ENCODE measurements at places on chromosomes 6 and 20.

DNA sequence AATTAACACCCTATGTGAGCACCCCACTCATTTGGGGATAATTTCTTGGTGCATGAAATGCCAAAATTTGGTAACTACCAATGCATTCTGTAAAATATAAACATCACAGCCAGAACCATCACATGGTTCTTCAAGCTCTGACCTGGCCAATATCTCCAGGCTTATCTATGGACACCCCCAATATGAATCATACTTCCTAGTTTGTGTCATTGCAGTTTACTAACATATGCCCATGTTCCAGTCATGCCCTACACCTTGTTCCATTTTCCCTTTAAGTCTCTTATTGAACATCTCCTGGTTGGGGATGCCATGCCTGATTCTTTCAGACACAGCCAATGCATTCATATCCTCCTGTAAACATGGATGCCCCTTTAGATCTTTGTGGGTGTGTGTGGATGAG, 572.8 kb upstream of the BTBD3 start:
- no peak for DNase-seq

GRCh38 chr6:68182386-68182785, 452.7 kb upstream of the ADGRB3 start:
- no peak for DNase-seq

- no peak for DNase-seq
Measured at GRCh38 chr6:69584536-69584912, 212.3 kb downstream of the LMBRD1 start.

DNA sequence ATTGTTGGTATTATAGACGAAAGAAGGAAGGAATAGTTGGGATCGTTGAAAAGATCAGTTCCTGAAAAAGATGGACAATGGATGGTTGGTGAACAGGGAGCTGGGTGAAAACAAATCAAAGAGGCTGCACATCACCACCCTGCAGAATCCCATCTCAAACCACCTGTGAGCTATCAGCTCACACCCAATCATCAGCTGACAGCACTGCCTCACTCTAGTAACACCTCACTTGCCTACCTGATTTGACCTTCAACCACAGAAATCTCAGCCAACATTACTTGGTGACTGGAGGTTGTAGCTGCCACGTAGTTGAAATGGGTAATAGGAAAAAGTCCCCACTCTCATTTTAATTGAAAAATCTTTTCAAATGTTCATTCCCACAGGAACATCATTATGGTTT, 101.8 kb upstream of the DST start:
- no peak for DNase-seq

- no peak for DNase-seq
Measured at GRCh38 chr6:111417181-111417585, 65.8 kb downstream of the REV3L start.

- no peak for DNase-seq
Measured at GRCh38 chr6:24916496-24916895, 19.3 kb downstream of the RIPOR2 start.

DNA sequence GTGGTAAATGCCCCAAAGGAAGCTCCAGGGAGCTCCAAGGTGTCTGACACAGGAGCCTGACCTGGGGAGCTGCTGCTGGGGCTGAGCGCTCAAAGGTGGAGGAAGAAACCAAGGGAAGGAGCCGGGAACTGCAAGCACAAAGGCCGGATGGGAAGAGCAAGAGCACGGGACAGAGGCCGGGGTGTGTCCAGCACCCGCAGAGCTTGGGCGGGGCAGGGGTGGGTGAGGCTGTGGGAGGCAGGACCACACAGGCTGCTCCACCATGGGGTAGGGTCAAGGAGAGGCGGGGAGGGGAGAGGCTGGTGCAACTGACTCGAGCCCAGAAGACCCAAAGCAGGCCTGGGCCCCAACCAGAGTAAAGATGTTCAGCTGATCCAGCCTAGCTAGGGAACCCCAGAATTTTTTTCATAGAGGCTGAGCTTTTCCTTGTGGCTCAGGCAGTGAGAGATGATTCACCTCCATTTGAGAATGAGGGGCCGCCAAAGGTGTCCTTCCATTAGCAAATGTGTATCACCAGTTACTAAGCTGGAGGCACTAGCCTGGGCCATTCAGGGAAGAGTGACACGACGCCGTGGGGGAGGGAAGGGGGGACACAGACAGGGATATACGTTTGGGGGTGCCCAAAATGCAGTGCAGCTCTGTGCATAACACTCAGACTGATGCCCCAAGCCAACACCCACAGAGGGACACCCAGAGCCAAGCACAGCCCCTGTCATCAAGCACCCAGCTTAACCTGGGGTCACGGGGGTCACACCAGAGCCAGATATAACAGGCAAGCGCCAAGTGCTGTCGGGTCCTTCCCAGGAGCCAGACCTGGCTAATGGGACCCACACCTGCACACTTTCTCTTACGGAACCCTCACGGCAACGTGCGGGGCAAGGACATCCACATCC, 21.3 kb upstream of the TLDC2 start:
- no peak for DNase-seq

DNA sequence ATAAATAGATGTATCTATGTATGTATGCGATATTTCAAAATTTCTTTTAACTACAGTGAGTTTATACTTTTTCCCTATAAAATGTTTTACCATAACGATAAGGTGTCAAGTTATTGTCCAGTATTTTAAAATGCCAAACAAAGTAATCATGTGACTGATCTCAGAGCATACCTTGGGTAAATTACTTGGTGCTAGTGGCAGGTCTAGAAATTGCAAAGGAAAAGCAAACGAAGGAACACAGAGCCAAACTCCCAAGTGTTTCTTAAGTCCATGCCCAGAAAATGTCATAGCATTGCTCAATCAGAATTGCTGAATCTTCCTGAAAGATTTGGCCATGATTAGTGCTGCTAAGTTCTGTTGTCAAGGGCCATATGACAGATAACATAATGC, 77.5 kb downstream of the CAP2 start:
- DNase-seq, result no peak

All from activated CD4-positive, alpha-beta T cell treated with anti-CD3 and anti-CD28 coated beads, Interleukin-10, Interleukin-2, amounts not matched to agents 100 ng/mL and 50 ng/mL, durations not matched to agents 16 hours and 8 hours (primary cell).